AG04450 (cell line): ENCODE measurements at places on chromosomes 11 and 22.

DNA sequence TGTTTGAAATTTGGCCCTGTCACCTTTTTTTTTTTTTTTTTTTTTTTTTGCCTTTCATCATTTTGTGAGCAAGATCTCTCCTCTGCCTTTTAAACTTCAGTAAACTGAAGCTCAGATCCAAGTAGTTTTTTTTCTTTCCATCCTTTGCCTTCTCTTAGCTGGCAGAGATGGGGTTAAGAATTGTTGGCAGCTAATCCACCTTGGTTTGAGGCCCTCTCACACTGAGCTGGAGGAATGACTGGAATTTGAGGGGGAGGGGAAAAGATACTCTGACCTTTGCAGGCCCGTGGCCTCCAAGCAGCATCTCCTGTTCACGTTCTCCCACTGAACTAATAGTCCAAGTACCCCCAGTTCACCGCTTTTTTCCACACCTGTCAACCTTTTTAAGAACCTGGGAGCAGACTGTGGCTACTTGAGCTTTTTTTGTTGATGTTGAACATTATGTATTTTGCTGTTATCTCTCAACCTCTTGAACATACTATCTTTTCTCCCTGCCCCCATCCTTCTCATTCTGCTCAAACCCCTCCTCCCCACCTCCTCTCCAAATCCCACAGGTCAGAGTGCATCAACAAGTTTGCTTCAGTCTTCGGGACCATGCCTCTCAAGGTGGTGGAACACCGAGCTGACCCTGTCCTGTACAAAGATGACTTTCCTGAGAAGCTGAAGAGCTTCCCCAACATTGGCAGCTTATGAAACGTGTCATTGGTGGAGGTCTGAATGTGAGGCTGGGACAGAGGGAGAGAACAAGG is 66.2 kb downstream of the ALX4 start:
- no peak for DNase-seq

DNA sequence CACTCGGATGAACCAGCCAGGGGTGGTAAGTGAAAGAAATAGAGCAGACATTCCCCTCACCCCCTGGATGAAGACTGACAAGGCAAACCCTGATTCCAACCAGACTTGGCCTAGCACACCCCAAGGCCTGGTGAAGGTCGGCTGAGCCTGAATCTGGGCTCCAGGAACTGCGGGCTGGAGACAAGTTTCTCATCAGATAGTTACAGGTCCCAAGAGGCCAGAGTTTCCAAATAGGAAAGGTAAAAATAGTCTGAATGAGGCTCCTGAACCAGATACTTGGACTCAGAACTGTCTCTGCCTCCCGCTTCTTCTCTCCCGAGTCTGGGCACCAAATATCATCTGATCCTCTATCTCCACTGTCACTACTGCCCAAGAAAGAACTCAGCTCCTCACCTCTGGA is 7.8 kb downstream of the ZMAT5 start:
- DNase-seq: no peak

GRCh38 chr11:1270476-1270875 is 39.0 kb downstream of the TOLLIP start:
- no peak for DNase-seq

DNA sequence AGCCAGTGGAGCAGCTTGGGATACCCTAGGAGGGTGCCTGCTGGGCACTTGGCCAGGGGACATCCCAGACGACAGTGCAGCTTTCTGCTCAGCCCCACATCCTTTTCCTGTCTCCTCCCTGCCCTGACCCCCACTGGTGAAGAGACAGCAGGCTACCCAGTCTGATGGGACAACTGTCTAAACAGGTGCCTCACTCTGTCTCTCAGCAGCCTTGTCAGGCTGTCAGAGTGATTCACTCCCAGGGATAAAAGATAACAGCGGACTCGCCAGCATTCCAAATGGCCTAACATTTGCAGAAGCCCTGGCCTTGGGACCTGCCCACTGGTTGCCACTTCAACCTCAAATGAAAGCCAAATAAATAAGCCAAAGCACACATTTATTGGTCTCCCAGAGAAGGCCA is 318.6 kb upstream of the PLET1 start:
- DNase-seq: no peak

DNA sequence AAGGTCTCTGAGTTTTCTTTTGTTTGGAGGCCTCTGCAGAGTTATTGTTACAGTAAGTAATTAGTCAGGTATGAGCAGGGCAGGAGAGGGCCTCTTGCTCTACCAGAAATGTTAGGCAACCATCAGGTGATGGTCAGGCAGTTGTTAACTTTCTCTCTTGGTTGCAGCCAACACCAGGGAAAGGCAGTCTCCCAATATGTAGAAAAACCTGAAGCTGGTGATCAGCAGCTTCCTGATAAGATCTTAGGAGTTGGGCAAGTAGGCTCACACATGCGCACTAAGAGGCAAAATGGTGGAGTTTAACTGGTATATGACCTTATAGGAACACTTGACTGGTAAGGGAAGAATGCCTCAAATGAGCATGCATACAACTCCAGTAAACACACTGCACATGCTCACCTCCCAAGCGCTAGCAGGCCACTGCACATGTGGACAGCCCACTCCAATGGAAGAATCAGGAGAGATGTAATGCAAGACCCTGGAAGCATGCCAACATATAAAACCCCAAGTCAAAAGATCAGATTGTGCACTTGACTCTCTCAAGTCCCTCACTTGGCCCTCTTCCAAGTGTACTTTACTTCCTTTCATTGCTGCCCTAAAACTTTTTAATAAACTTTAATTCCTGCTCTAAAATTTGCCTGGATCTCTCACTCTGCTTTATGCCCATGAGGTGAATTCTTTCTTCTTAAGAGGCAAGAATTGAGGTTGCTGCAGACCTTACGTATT is 23.7 kb upstream of the SLC35F2 start:
- no peak for DNase-seq

GRCh38 chr11:11105361-11105760 is 247.5 kb upstream of the ZBED5 start:
- no peak for DNase-seq

GRCh38 chr11:130601764-130602460 is 153.5 kb downstream of the ADAMTS15 start:
- DNase-seq: no peak

DNA sequence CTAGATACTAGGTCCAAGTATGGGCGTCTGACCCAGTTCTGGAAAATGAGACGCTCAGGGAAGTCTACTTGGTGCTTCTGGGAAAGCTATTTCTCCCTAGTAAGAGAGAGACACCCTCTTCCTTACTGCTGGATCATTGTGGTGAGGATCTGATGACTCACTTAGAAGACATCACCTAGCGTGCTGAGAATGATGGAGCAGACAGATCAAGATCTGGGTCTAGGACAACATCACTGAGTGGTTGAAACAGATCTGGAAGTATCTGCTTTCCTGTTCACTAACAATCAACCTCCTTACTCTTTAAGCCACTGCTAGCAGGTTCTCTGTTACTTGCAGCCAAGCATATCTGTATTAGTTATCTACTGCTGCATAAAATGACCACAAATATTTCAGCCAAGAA is 38.3 kb upstream of the HMGXB4 start:
- peak; percentile 7 for DNase-seq

DNA sequence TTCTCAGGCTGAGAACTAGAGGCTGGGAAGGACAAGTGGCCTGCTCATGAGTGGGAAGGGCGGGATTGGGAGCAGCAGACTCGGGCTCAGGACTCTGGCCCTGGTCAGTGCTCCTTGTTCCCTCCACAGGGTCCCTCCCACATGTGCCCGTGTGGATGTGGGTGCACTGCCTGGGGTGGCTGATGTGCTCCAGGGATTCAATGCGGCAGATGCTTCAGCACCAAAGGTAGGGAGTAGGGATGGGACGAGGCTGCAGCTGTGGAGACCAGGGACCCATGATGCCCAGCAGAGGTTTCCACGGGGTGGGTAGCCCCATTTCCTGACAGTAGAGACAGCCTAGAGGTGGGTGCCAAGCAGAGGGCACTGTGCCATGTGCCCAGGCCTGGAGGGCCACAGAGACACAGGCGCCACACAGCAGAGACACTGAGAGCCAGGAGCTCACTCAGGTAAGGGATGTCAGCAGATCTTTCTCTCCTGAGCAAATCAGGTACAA is 89.5 kb downstream of the GGTLC2 start:
- no peak for DNase-seq

- no peak for DNase-seq
These were observed 10.0 kb upstream of the MYRF start for GRCh38 chr11:61742391-61742790.

DNA sequence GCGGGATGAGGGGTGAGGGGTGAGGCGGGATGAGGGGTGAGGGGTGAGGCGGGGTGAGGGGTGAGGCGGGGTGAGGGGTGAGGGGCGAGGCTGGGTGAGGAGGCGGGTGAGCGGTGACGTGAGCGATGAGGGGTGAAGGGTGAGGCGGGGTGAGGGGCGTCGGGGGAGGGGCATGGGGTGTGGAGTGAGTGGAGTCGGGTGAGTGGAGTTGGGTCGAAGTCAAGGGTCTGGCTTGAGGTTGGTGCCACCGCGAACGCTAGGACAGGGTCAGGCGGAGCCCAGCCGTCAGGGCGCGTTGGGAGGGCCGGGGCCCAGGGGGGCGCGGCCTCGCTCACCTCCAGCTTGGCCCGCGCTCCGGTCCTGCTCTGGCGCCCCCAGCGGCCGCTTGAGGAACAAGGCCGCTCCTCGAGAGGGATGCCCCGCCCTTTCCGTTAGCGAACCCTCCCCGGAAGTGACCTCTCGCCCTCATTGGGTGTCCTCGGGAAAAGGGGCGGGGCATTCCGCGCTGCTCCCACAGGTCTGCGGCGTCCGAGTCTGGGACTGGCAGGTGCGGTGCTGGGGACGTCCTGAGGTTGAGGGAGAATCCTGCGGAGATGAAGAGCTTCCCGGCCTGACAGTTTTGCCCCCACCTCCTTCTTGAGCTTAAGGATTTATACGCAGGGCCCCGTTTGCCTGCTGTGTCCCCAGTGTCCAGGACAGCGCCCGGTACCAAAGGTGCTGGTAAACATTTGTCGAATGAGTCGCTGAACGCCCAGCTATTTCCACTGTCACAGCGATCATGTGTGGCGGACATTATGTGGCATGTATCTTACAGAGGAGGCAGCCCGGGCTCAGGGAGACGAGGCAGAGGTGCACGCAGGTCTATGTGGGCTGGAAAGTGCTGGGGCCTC is at the start of gene SYCE3:
Gene SYCE3, minus strand, starts transcription at position 397 of the 890 bp plus-strand sequence. CDS start 6,514 bp downstream, outside the sequence.
- DNase-seq: peak; percentile 50

DNA sequence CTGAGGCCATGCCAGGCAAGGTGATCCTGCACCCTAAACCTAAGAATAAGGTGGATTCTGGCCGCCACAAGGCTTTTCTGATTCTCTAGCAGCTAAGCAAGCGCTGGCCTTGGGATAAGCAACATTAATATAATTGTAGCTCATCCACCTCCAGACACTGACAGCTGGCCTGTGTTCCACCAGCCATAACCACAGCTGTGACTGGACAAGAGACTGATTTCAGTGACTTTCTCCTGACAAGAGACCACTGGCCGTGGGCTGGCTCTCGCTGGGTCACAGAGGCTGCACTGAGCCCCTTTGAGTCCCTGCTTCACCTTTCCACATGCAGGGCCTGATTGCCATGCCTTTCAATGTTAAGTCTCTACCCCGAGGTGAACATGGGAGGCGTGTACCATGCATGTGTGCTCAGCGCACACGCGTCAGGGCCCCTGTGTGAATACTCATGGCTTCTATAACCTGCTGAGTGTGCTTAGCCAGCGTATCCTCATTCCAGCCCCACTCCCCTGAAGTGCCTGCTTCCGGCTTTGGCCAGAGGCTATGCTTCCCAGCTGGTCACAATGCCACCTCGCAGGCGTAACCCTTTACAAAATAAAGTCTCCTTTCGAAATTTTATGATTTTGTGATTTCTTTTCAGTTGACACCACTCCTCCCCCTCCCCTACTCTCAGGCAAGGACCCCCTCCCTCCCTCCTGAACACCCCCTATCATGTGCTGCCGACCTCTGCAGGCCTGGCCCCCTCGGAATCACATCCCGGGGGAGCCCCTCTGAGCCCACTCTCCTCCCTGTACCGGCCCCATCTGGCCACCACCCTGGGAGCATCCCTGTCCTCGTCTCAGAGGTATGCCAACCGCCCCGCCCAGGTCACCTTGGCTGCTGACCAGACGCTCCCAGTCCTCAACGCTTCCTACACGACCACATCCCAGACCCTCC is 128.1 kb downstream of the CTTN start:
- no peak for DNase-seq

DNA sequence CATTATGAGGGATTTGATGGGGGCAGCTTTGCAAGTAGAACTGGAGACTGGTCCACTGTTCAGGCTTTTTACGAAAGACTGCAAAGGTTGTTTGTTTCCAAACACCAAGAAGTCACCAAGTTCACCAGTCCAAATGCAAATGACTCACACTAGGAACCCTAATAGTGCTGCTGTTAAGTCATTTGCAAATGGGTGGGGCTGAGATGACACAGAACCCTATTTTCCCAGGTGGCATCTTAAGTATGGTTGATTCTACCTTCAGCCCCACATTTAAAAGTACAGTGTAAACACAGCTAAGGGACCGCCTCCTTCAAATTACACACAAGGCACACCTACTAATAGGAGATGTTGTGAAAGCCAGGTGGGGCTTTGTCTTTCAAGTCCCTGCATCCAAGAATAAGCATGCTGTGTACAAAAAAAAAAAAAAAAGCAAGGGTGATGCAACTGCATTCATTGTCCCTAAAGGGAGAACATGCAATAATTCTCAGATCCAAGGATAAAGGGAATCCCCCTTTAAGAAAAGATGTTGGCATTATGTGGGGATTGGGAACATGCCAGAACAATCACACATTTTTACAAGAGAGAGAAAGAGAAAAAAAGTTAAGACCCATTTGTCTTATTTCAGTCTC is 27.3 kb downstream of the BDNF start:
- no peak for DNase-seq
